Activated T-cell treated with anti-CD3 and anti-CD28 coated beads, Interleukin-2, amount 50 U/mL, for 4 hours (primary cell): ENCODE measurements at places on chromosomes 7 and 10. TPM values are rescaled to one million over a fixed set of nuclear protein-coding genes. Genes with fewer than 3 reads are reported as not detected.

- no peak for DNase-seq
These were observed 18.2 kb upstream of the C10orf53 start for GRCh38 chr10:49661140-49661856.

GRCh38 chr10:6328699-6329423 is 126.1 kb downstream of the PFKFB3 start:
- DNase-seq = no peak

DNA sequence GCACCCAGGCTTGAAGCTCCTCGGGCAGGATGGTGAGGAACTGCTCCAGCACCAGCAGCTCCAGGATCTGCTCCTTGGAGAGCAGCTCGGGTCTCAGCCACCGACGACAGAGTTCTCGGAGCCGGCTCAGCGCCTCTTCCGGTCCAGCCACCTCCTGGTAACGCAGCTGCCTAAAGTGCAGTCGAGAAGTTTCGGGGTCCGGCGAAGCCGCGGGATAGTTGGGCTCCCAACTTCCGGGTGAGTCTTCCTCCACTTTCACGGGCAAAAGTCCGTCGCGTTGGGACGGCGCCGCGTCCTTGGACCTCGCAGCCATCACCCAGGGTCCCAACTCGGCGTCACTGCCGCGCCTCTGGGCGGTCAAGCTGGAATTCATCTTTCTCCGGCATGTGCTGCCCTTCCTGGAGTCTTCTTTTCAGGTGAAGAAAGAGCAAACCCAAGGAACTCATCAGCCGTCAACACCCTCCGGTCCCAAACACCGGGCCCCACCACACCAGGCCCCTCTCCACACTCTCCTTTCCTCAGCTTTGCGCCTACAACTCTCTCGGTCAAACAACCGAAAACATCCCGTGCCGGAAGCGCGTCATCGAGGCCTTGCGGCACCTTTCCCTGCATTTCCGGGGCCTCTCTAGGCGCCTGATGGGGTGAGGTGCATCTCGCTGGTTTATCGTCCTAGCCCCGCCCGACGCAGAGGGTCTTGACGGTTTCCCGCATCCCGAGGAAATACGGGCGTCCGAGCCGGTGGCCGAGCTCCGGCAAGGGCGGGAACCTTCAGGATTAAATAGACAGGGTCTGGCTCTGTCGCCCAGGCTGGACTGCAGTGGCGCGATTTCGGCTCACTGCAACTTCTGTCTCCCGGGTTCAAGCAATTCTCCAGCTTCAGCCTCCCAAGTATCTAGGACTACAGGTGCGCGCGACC is at the start of gene ZNF394:
Gene ZNF394 (minus strand): TSS at position 561 of the 916 bp plus-strand sequence. CDS start 188 bp downstream, at position 373.
- peak; percentile 81 for DNase-seq

Gene INHBA
- total RNA-seq = 0.38 TPM

Gene DOCK1
- total RNA-seq = 0.15 TPM

Gene LMTK2
- total RNA-seq = 23.2 TPM

Gene NODAL
- not detected for total RNA-seq

DNA sequence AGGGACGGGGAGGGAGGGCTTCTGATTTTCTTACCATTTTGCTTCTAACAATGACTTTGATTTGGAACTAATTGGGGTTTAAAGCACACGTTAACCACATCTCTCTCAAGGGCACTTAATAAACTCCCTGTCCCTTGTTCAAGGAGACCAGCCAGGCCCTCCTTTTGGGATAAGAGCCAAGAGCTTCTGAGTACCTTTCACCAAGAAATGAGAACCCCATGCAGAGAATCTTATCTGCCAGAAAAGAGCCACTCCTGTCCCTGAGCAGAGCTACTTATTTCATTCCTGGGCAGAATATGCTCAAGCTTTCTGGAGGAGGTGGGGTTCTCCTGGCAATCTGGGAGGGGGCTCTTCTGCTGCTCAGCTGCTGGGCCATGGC is 574.6 kb downstream of the GALNT17 start:
- DNase-seq = no peak

Gene SYT15B
- total RNA-seq = 0.05 TPM

- DNase-seq = no peak
These were observed 97.3 kb downstream of the MYL10 start for GRCh38 chr7:101531726-101532357.

DNA sequence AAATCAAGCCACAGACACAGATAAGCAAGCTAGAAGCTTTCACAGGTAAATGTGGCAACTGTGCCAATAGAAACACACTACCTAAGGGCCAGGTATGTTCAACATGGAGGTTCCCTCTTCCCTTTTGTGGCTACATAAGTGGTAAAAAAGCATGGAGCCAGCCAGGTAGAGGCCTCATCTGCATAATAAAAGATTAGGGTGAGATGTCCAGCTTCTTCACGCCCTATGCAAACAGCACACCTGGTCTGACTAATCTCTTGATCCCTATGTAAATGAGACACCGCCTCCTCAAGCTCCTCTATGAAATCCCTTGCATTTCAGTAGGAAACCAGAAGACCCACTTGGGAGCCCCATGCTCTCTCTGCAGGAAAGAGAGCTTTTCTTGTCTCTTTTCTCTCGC is 282.2 kb downstream of the NEBL start:
- DNase-seq = no peak

DNA sequence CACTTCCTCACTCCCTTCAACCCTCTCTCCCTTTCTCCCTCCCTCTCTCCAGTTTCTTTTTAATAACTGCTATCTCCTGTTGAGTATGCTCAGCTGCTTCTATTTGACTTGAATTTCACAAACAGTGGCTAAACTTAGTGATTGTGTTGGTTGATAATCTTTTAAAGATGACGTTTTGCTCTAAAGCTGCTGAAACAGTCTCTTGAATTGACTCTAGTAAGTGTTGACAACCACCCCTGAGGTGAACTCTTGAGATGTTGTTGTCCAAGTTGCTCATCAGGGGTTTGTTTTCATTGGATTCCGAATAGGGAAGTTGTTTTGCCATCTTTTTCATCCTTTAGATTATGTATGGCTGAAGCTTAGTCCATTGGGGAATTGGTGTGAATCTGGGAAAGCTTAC is 176.2 kb downstream of the TWIST1 start:
- DNase-seq = no peak

Gene ASZ1
- not detected for total RNA-seq

- DNase-seq = no peak
These were observed 82.0 kb downstream of the MICALL2 start for GRCh38 chr7:1377111-1377909.

- no peak for DNase-seq
These were observed 148.9 kb upstream of the PFKP start for GRCh38 chr10:2918489-2918888.

DNA sequence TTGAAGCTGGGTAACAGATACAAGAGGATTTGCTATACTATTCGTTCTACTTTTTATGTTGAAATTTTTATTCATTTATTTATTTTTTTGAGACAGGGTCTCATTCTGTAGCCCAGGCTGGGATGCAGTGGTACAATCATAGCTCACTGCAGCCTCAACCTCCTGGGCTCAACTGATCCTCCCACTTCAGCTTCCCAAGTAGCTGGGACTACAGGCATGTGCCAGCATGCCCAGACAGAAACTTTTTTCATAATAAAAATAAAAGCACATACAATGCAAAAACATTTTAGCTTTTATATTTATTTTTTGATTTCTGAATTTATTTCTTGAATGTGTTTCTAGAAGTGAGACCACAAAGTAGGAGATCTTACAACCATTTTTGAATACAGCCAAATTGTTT is 71.2 kb downstream of the FANK1 start:
- DNase-seq = no peak

- no peak for DNase-seq
These were observed 15.0 kb downstream of the ANKRD1 start for GRCh38 chr10:90905925-90906324.

DNA sequence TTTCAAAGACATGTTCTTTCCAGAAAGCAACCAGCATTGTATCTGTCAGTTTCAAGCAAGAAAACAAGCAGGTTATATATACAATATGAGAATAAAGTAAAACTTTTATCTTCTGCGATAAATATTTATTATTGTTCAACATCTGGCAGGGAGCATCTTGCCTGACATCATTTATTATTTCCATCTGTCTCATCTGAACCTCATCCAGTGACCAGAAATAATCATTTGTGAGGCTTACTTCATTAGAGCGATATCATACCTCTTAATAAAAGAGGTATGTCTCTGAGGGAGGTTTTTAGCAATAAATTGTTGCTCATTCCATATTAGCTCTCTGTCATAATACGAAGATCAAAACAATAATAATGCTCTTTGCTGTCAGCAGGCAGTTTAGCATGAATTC is 226.1 kb downstream of the CDC14C start:
- no peak for DNase-seq

GRCh38 chr7:105346138-105346537 is 42.6 kb downstream of the SRPK2 start:
- DNase-seq = no peak

Gene FAM25C
- total RNA-seq = not detected

Gene PIK3AP1
- 6.9 TPM for total RNA-seq

GRCh38 chr10:8636371-8636770 is 581.9 kb downstream of the GATA3 start:
- DNase-seq = no peak

GRCh38 chr10:118957966-118958365 is 71.5 kb upstream of the NANOS1 start:
- no peak for DNase-seq

Gene CYP3A7
- total RNA-seq = not detected

Gene ERLIN1
- total RNA-seq = 20.3 TPM

GRCh38 chr10:120145107-120145506 is 252.6 kb downstream of the SEC23IP start:
- no peak for DNase-seq

DNA sequence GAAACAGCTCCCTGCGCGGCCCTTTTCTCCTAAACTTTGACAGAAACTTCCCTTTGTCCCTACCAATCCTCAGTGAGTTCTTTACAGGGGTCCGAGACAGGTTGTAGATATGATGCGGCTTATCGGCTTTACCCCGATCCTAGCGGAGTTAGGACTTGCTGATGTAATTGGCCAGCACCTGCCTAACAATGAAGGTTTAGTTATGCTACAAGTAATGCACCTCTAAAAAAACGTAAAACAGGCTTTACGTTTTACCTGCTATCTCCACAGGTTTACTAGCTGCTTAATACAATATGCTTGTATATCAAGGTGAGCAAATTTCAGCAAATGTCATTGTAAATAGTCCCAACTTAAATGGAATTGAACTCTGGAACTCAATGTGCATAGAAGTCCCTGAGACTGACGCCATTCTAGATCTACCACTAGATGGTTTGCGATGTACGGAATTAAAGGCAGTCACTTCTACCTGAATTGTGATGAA is 697 bp upstream of the SNX13 start:
- DNase-seq = no peak

GRCh38 chr7:36021367-36021766 is 131.7 kb upstream of the EEPD1 start:
- no peak for DNase-seq

GRCh38 chr10:117249493-117250093 is 8.7 kb downstream of the SLC18A2 start:
- no peak for DNase-seq

Gene POLR3A
- total RNA-seq = 30.7 TPM

Gene MBL2
- total RNA-seq = not detected

Gene MMP21
- not detected for total RNA-seq

- DNase-seq = no peak
These were observed 18.4 kb downstream of the TSPAN14 start for GRCh38 chr10:80472234-80473095.

- no peak for DNase-seq
These were observed 244.0 kb upstream of the CXCL12 start for GRCh38 chr10:44628921-44629320.

DNA sequence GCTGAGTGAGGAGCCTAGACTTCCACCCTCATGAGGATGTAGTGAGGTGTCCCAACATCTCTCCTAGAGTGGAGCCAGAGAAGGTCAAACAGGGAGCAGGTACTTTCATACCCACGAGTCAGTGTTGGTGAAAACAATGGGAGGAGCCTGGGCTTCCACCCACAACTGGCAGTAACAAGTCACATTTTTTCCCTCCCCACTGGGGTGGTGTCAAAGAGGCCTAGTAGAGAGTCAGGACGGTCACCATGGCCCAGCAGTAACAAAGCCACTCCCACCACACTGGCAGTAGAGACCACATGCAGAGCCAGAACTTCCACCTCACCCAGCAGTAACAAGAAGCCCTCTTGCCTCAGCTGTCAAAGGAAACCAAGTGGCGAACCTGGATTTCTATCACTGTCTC is 280.2 kb upstream of the IMMP2L start:
- no peak for DNase-seq

- DNase-seq = no peak
These were observed 630.0 kb upstream of the FOXK1 start for GRCh38 chr7:4052130-4052529.

Gene ACTR3C
- total RNA-seq = 5.1 TPM

DNA sequence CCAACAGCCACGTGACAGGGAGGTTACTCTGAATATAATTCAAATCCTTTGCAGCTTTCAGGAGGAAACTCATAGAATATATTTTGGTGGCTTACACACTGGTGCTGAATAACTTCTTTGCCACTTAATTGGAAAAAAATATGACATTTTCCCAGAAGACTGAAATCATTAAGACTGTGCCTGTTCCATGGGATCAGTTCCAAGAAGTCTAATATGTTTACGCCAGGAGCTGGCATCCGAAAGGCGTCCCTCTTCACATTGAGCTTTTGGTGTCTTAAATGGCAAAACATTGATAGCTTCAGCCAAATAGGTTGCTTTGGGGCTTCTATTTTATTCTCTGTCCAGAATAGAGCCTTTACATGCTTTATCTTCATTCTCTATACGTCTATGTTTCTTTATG is 917.6 kb upstream of the LRRTM3 start:
- DNase-seq = no peak

DNA sequence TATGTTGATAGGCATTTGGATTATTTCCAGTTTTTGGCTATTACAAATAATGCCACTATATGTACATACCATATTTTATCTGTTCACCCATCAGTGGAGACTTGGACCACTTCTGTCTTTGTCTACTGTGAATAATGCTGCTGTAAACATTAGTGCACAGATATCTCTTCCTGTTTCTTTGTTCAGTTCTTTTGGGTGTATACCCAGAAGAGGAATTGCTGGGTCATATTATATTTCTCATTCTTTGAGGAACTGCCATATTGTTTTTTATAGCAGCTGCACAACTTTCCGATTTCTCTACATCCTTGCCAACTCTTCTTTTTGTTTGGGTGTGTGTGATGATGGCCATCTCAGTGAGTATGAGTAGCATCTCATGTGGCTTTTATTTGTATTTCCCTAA is 218.0 kb downstream of the LRMDA start:
- DNase-seq = no peak

DNA sequence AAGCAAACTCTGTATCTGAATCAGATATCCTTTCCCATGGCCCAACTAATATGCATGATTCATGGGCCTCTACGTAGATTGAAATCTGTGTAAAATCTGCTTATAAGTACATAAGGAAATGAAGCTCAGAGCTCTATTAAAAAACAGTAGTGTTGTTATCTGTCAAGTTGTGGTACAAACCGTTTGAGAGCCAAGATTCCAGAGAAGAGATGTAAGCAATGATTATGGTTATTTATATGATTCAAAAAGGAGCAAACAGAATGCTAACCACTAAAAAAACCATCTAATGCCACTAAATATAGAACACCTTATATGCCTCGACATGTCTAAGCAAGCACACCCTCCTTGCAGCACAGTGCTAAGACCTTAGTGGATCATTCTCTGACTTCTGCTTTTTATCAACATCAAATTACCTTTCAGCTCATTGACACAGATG is 26.6 kb downstream of the RPP38 start:
- DNase-seq = no peak
